ENCODE measurements at places on chromosomes 5 and 9. TPM values are rescaled to one million over a fixed set of nuclear protein-coding genes. Genes with fewer than 3 reads are reported as not detected.

SYNPO gene
- 7.3 TPM for total RNA-seq

C9orf50 gene
- total RNA-seq = not detected

SLC2A6 gene
- 15.5 TPM for total RNA-seq

S100Z gene
- total RNA-seq = not detected

CAVIN4 gene
- total RNA-seq = 0.14 TPM

CXCL14 gene
- 8.5 TPM for total RNA-seq

DENND1A gene
- 9.5 TPM for total RNA-seq

CARTPT gene
- not detected for total RNA-seq

CAMK2A gene
- not detected for total RNA-seq

SPATA31C1 gene
- total RNA-seq = not detected

TEX48 gene
- total RNA-seq = not detected

EGR1 gene
- total RNA-seq = 31.9 TPM

RAPGEF1 gene
- 19.7 TPM for total RNA-seq

SLC45A2 gene
- not detected for total RNA-seq

FGFR4 gene
- total RNA-seq = 2.1 TPM

FAM120AOS gene
- total RNA-seq = 23.6 TPM

SPAAR gene
- 0.21 TPM for total RNA-seq

SNX30 gene
- 9.7 TPM for total RNA-seq

SPATA31D4 gene
- not detected for total RNA-seq

PELO gene
- total RNA-seq = 10.0 TPM

PCDHB4 gene
- not detected for total RNA-seq
